ENCODE measurements at places on chromosomes 3 and 15.

- DNase-seq: peak; percentile 91
These were observed 129.0 kb downstream of the RPL22L1 start for GRCh38 chr3:170740726-170741591.

GRCh38 chr3:139944256-139944910 is 9.4 kb downstream of the CLSTN2 start:
- no peak for DNase-seq

GRCh38 chr3:15355086-15355485 is 22.7 kb upstream of the SH3BP5 start:
- no peak for DNase-seq

DNA sequence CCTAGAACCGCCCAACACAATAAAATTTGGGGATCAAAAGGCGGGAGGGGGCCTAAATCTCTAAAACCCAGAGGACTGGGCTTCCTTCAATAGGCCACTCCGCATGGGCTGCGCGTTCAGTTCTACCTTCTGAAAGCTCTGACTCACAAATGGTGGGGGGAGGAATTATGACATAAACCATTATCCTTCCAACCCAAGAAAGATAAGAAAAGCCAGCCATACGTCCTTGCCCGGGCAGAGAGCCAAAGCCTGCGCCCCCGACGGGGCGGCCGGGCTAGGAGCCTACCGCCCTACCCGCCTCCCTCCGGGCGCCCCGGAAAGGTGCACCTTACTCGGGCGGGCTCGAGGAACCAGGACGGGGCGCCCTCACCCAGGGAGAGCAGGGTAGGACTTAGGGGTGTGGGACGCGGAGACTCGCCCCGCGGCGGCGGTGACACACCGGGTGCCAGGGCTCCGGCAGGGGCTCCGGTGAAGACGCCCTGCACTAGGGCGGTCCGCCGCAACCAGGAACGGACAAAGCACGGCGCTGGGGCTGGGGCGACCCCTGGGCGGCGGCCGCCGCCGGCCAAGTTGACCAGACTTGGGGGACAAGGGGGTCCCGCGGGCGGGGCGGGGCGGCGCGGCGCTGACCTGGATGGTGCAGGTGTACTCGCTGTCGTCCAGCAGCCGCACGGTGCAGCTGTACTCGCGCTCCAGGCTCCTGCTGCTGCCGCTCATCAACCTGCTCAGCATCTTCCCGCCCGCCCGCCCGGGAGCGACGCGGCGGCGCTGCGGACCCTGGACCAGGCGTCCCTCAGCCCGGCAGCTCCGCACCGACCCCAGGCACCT is 534 bp downstream of the FRMD5 start:
- DNase-seq: peak; percentile 64

DNA sequence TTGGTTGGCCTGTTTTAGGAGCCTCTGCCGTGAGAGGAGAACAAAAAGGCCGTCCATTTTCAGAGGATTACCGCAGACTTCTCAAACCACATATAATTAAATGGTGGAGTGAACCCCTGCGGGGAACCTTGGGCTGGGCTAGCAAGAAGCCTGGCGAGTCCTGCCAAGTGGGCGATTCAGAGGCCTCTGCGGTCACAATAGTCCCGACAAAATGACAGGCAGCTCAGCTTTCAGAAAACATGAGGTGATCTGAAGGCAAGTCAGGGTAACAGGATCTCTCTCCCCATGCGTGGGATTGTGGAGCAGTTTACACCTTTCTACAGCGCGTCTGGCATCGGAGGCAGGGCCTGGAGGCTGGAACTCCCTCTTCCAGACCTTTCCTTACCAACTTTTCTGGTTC is 134.8 kb downstream of the ASB7 start:
- no peak for DNase-seq

GRCh38 chr3:11390411-11391131 is 118.4 kb downstream of the ATG7 start:
- DNase-seq: no peak

GRCh38 chr3:169334991-169335390 is 328.5 kb downstream of the MECOM start:
- DNase-seq: no peak

DNA sequence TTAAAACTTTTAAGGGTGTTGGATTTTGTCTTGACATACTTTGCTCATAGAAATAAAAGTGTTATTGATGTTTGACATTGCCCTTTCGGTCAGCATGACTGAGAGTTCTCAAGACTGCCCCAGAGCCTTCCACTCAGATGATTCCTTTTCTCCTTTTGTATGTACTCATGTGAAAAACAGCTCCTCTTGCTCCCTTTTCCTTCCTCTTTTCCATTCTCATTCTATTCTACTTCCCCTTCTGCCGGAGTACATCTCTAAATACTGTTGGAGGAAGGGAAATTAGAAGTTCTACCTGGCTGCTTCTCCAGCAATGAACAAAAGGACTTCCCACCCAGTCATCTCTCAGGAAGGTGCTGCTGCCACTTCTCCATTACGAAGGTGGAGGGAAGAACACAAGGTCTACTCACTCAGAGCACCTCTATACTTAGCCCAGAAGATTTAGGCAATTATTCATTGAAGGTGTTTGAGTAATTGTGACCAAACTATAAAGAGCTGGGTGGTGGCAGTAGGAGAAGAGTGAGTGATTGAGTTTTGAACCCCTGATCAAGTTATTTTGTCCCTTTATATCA is 163.8 kb upstream of the MBNL1 start:
- no peak for DNase-seq

DNA sequence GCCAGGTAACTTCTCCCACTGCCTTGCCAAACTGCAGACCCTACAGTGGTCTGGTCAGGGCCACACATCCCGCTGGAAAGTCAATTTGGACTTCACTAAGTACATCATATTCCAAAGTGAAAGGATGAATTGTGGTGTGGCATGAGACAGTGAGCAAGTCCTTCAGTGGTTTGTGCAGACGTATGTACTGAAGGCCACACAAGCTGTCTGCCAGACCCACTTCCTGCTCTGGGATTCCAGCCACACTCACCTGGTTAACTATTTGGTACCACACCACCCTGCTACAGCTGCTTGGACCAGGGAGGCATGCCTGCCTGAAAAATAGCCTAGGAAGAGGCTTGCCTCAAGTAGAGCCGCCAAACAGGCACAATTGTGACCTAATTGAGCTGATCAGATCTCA is 94.1 kb upstream of the STRIT1 start:
- peak; percentile 33 for DNase-seq

- no peak for DNase-seq
These were observed 77.7 kb downstream of the USP13 start for GRCh38 chr3:179730506-179730905.

- peak; percentile 90 for DNase-seq
These were observed 159.8 kb upstream of the TSC22D2 start for GRCh38 chr3:150248116-150248887.
